CD4-positive, alpha-beta T cell treated with Interleukin-21 for 1 hour (primary cell): ENCODE measurements at places on chromosomes 1 and 21.

DNA sequence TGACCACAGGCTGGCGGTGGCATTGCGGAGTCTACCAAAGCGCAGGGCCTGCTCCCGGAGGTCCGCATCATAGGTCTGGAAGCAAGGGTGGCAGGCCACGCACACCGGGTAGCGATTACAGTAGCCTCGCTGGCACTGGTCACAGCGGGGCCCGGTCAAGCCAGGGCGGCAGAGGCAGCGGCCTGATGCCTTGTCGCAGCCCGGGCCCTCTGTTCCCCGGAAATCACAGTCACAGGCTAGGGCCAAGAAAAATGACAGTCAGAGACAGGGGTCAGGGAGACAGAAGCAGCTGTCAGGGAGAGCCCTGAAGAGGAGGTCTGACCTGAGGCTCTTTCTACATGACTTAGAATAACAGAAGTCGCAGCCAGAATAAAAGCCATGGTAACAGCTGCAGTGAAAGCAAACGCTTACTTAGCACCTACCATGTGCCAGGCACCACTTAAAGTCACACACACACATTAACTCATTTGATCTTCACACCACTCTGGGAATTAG, 26.4 kb downstream of the LAMB3 start:
- no peak for DNase-seq

- no peak for DNase-seq
These were observed 110.7 kb downstream of the VPS13D start for GRCh38 chr1:12340544-12340930.

DNA sequence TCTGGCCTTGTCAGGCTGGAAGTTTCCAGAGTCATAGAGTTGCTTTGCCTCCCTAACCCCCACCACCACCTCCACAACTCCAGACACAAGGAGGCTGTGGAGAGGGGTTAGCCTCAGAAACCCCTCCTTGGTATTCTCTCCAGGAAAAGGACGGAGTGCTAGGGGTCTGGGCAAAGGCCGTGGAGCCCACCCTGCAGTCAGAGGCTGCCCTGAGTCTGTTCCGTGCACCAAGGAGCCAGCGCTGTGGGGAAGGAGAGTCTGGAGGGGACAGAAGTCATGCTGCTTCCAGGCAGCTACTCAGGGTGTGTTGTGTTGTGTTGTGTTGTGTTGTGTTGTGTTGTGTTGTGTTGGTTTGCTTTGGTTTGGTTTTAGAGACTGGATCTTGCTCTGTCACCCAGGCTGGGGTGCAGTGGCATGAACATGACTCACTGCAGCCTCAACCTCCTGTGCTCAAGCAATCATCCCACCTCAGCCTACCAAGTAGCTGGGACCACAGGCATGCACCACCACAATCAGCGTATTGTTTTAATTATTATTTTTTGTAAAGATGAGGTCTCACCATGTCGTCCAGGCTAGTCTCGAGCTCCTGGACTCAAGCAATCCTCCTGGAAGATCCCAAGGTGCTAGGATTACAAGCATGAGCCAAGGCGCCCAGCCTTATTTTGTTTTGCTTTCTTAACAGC, 122.2 kb upstream of the TMEM51 start:
- no peak for DNase-seq

- DNase-seq = no peak
These were observed 39.5 kb downstream of the IER5 start for GRCh38 chr1:181127898-181128453.

- DNase-seq = no peak
These were observed 43.8 kb downstream of the STPG1 start for GRCh38 chr1:24369801-24370200.

GRCh38 chr1:36516372-36517010, 33.8 kb upstream of the CSF3R start:
- peak; percentile 23 for DNase-seq

GRCh38 chr1:220879509-220880361, 492 bp downstream of the HLX start:
- no peak for DNase-seq

DNA sequence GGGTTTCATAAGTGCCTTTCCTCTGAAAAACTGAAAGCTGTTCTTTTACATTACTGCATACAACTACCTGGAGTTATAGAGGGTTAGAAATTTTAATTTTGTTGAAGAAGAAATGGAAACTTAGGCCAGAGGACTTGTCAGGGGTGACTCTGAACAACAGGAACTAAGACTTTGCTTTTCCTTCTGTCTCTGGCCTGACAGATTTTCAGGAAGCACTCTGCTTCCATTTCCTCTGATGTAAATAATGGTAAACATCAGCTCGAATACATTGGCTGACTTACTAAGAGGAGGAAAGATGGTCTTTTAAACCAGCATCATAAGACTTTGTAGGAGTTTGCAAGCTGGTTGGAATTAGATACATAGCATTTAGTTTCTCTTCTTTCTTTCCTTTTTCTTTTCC, 27.1 kb upstream of the PLEKHM2 start:
- DNase-seq = no peak

GRCh38 chr1:31366796-31367195, 6.1 kb downstream of the FABP3 start:
- DNase-seq = no peak

DNA sequence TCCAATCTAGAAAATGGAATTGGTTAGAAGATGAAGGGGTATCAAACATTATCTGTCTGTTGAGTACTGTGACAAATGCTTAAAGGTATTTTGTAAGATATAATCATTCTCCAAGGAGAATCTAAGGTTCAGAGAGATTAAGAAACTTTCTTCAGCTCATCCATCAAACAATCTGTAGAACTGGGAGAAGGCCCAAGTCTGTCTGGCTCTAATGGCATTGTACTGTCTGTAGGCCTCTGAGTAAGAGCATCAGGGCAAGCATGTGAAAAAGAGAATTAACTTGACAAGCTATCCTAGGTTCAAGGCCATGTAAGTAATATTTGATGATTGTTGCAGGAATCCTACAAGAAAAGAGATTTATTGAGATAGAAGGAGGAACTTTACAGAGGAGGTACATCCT, 5.3 kb upstream of the FGGY start:
- DNase-seq = no peak

GRCh38 chr1:41476807-41477361, 7.6 kb downstream of the EDN2 start:
- DNase-seq = no peak

- DNase-seq = no peak
These were observed 4.1 kb downstream of the COL6A1 start for GRCh38 chr21:45985471-45986315.

GRCh38 chr1:86913399-86913895, 479 bp downstream of the SELENOF start:
- DNase-seq = peak; percentile 34

DNA sequence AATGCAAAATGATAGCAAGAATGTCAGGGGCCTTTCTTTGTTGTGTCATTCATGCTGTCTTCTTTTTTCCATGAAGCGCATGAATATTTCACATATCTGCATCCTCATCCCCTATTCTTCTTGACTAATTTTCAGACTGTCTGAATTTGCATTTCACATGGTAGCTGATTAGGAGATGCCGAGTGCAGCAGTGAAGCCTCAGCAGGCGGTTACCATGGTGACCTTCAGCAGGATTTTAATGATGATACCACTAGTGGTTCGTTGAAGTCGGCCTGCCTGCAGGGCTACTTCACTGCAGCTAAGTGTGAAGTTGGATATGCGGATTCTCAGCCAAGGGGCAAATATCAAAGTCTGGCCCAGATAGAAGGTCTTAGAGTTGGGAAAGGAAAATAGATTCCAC, 141.8 kb downstream of the NEK7 start:
- no peak for DNase-seq

DNA sequence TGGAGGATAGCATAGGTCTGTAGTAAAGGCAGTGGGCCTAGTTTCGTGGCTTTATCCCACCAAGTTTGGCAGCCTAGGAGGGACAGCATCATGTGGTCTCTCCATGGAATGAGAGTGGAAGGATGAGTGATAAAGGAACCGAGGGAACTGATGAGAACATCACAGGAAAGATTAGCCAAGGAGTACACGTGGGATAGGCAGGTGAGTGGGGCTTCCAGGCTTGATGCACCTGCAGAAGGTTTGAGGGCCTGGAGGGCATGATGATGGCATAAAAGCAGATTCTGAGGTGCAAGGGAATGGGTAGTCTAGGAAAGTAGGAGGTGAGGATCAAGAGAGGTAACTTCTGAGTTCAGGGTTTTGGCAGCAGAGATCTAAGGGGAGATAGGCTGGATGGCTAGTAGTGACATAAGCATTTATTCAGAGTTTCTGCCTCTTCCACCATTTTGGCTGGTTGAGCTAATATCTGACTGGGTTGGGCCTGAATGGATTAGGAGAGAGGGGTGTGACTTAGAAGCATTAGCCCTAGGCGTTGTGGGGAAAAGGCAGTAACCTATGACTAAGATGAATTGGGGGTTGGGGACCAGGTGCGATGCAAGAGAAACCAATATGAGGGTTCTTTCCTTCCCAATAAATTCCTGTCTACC, 9.1 kb downstream of the PTGFRN start:
- no peak for DNase-seq

DNA sequence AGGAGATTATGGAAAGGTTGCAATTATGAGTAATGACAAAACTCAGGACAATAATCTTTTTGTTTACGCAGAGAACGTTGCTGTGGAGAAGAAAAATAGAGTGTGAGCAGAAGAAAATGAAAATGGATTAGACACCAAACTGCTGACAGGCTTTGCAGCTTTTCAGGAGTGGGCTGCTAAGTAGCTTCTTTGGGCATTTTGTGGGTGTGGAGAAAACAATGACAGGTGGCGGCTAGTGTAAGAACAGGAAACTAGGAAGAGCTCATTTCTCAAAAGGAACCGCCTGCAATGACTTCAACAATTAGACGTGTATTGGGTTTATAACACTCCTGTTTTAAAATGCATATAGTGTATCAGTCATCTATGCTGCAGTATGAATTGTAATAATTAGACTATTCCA, 18.3 kb upstream of the PALMD start:
- DNase-seq = no peak

DNA sequence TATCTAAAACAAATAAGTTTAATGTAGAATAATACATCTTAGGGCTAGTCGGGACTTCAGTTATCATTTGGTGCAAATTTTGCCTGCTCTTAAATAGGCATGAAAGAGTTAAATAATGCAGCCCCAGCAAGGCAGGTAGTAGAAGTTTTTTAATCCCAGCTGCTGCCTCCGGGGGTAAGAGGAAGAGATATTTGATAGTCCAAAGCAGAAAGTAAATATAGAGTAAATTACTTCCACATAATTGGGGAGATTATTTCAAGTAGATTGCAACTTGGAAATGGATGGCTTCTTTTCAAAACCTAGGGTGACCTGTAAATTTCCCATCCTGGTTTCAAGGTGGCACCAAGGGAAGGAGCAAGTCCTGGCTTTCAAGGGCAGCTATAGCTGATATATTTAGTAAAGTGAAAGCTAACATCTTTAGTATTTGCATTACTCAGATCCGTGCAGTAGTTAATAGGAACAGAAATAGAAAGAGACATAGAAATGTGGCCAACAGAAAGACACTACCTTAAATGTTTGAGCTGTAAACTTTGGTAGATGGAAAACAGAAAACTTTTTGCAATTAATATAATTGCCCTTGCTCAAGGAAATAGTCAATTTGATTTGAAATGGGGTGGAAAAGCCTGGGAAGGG, 109.1 kb downstream of the LMO4 start:
- DNase-seq = no peak

DNA sequence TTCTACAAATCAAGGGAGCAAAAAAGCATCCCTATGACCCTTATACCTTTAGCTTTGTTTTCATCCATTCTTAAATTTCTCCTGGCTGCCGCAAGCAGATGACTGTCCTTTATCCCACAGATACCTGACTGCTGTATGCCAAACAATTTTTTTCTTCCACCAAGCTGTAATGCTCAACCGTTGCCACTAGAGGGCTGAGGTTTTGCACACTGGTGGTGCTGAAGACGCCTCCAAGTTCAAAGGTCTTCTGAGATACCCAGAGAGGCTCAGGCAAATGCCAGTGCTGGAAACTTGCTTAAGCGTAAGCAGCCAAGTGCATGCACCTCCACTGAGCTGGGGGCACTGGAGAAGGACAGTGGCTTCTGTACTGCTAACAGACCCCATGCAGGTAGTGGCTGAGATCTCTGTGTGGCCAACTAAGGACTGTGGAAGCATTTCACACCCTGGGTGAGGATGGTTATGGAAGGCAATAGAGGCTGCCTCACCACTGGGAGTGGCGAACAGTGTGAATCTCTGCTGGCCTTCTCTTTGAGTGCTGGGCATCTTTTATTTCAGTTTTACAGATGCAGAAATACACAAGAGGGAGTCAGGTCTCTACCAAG, 28.5 kb downstream of the CNIH3 start:
- peak; percentile 64 for DNase-seq

GRCh38 chr1:14852291-14852690, 253.8 kb downstream of the KAZN start:
- DNase-seq = no peak

DNA sequence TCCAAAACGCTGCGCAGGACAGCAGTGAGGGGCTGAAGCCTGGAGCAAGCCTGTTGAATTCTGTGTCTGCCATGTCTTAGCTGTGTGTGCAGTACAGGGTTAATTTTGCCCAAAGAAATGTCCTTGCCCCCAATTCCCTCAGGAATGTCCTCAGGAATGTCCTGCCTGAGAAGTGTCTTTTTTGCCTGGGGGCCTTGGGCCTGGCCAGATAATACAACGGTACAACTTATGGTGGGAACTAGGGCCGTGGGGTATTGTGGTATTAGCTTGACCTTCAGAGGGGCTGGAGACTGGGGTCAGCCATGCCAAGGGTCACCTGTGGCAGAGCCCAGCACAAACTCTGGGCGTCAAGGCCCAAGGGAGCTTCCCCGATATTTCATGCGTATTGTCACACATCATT, 107.7 kb downstream of the AJAP1 start:
- DNase-seq = no peak

DNA sequence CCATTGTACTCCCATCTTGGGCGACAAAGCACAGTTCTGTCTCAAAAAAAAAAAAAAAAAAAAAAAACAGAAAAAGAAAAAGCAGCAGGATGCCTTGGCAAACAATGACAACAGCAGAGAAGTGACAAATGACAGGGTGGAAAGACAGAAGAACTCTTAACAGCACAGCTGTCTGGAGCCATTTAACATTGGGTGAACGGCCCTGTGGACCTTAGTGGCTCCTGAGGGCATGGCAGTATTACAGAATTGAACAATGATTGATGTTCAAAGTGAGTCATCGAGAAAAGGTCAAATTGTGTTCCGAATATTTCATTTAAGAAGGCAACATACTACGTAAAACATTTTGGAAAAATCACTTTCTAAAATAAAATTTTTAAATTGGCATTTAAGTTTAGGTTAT, 30.0 kb downstream of the DNASE2B start:
- no peak for DNase-seq

DNA sequence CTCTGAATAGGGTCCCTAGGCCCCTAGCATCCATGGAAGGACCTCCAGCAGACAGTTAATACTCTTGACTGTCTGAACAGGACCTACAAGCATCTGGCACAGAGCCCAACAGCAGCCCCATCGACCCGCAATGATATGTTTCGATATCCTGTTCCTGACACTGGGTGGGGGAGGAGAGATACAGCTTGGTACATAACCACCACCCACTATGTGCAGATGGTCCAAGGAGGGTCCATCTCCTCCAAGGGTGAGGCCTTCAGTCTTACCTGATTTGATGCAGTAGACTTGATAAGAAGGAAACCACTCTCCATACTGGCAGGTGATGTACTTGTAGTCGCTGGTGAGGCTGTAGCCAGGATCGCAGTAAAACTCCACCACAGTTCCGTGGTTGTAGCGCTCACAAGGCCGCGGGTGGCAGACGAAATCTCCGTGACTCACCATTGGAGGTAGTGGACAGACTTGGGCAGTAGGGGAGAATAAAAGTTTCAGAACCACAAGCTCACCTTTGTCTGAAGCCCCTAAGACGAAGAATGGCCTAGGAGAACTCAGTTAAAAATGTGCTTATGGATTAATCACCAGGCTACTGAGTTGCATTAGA, 86.0 kb upstream of the TLR5 start:
- DNase-seq = no peak
